ENCODE measurements at places on chromosomes 11 and 22.

DNA sequence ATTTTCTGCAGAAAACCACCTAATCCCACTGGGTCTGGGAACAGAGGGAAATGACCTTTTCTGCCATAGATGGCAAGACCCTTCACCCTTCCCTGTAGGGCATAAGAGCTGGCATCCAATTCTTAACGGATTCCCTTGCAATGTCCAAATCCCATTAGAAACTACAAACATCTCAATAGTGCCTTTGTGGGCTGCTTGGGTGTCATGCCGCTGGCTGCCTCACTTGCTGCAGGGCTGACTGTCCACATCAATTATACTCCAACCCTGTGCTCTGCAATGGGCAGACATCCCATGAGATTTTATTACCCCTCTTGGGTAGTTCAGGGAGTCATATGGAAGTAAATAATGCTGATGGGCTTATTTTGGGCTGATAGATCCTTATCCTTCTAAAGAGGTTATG, 7.3 kb downstream of the GRAP2 start:
- no peak for DNase-seq

DNA sequence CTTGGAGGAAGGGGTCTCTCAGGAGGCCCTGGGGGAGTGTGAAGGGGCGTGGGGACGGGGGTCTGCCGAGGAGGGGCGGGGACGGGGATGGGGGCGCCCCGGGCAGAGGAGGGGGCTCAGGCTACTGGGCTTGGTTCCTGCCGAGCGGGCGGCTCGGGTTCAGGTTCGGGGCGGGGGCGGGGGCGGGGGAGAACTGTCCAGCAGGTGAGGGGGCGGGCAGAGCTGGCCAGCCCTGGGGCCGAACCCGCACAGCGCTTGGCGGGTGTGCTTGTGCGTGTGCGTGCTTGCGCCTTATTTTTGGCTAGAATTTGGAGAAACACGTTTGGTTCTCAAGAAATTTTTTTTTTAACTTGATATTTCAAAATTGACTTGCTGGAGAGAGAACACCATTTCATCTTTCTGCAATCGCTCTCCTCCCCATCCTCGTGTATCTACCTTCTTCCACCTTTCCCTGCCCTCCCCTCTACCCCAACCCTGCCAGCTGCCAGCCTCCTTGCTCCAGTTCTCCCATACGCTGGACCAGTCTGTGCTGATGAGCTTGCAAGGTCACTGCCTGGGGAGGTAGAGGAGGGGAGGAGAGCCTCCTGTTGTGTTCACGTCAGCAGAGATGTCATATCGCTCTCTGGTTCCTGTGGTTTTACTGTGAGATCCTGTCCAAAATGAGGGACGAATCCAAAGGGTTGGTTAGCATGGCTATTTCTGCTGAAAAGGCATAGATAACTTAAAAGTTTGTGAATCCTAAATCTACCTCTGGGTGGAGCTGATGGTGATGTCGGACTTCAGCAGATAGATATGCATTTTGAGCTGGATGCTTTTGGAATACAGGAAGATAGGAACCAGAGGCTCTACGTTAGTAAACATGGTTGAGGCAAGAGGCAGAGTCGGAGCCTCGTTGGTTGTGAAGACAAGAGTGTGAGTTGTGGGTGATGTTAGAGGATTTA, 668 bp downstream of the MADD start:
- no peak for DNase-seq

DNA sequence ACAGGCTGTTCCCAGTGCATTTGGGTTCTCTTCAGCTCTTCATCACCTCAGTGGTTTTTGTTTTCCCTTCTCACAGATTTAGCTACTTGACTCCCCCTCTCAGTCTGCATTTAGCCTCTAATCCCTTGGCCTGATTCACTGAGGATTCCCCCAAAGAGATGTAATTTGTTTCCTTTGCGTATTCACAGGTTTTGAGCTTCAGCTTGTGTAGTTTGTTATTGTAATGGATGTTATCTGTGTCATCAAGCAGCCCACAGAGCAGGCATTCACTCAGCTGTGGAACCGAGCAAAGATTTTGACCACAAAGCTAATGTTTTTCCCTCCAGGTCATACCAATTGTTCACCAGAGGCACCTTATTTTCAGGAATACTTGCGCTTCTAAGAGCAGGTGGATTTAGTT, 6.4 kb upstream of the ME3 start:
- DNase-seq = no peak

DNA sequence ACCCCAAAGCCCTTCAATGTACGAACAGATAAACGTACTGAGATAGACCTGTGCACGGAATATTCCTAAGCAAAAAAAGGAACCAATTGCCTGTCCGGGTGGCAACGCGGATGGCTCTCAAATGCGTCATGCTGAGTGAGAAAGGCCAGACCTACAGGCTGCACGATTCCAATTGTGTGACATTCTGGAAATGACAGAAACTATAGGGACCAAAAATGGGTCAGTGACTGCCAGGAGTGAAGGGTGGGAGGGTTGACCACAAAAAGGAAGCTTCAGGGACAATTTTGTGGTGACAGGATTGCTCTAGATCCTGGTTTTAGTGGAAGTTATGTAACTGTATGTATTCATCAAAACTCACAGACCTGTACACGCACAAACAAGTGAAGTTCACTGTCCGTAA, 24.0 kb upstream of the SYT8 start:
- no peak for DNase-seq

DNA sequence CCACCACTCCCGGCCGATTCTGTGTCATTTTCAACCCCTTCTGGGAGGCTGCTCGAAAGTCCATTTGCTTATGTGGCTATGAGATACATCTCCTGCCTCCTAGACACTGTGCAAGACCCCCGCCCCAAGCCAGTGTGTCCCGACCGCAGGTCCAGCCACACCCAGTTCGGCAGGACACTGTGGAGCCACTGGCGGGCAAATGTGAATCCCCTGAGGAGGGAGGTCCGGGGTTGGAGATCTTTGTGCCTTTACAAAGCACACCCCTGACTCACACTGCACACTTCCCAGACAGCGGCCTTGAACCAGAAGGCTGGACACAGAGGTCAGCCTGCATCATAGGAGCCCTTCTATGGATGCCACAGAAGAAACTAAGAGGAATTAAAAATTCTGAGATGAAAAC, 17.4 kb downstream of the FXYD6 start:
- DNase-seq = no peak

- no peak for DNase-seq
Measured at GRCh38 chr11:62427630-62428233, 8.9 kb downstream of the SCGB1A1 start.

DNA sequence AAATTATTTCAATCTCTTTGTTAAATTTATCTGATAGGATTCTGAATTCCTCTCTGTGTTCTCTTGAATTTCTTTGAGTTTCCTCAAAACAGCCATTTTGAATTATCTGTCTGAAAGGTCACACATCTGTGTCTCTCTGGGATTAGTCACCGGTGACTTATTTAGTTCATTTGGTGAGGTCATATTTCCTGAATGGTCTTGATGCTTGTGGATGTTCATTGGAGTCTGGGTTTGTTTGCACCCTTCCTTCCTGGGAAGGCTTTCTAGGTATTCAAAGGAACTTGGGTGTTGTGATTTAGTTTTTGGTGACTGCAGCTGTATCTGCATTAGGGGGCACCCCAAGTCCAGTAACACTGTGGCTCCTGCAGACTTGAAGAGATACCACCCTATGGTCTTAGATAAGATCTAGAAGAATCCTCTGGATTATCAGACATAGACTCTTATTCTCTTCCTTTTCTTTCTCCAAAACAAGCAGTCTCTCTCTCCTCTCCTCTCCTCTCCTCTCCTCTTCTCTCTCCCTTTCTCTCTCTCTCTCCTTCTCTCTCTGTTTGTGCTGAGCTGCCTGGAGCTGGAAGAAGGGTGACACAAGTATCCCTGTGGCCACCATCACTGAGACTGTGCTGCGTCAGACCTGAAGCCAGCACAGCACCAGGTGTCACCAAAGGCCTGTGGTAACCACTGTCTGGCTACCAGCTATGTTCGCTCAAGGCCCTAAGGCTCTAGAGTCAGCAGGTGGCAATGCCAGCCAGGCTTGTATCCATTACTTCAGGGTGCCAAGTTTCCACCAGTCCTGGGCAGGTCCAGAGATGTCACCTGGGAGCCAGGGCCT, 3.3 kb upstream of the HEPN1 start:
- peak; percentile 6 for DNase-seq

GRCh38 chr22:32796865-32797573, 4.5 kb upstream of the TIMP3 start:
- peak; percentile 42 for DNase-seq

DNA sequence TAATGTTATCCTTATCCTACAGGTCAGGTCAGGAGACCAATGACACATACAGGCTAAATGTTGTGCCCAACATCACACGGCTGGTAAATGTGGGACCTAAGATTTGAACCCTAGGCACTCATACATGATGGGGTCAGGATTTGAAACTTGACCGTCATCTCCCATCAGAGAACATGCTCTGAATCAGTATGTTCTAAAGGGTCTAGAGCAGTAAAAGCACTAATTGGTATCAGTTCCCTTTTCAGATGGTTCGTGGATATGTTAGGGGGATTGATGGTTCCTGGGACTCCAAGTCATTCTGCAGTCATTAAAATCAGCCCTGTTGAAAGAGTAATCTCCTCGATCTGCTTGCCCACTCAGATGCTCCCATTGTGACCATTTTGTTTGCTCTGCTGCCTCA, 65.5 kb downstream of the BMAL1 start:
- no peak for DNase-seq

GRCh38 chr22:40855979-40856512, 393 bp downstream of the ST13 start:
- DNase-seq = no peak

DNA sequence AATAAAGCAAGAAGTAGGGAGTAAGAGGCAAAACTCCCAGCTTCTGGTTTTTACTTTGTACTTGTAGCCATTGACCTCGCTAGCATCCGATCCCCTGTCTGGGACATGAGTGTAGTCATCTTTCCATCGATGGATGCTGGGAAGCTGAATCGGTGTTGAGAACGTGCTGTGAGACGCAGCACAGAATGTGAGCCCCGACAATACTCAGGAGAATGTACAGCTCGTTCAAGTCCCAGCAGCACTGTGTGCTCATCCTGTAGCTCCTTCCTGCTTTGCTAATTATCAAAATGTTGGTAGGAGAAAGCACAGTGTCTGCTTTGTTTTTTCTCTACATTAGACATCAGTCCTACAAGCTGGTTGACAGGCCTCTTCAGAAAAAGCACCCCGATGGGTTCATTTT, 56.6 kb downstream of the JAM3 start:
- DNase-seq = no peak

GRCh38 chr22:25763239-25763777, 21.3 kb downstream of the MYO18B start:
- DNase-seq = no peak

DNA sequence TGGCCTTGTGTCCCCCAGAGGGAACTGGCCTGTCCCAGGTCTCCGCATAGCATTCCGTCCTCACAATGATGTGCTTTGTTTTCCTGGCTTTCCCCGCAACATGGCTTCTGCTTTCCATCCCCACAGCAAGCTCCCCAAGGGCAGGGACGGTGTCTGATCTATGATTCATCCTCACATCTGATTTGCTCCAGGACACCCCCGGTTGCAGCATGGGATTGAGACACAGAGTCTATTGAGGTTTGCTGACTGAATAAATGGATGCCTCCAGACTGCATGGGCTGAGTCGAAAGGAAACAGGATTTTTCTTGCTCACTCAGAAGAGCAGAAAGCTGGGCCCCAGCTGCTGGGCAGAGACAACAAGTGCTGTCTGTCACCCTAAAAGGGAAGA, 40.2 kb downstream of the LMO1 start:
- DNase-seq = no peak

GRCh38 chr22:17486313-17486712, 77.0 kb upstream of the SLC25A18 start:
- DNase-seq = no peak

- no peak for DNase-seq
Measured at GRCh38 chr11:121476379-121477032, 23.7 kb upstream of the SORL1-AS1 start.
